ENCODE measurements at places on chromosomes 13 and 19.
A peak's percentile ranks its signal among the peaks of the same experiment; 100 is the strongest.

GRCh38 chr13:95596701-95597100, 44.2 kb downstream of the CLDN10 start:
- DNase-seq = no peak

DNA sequence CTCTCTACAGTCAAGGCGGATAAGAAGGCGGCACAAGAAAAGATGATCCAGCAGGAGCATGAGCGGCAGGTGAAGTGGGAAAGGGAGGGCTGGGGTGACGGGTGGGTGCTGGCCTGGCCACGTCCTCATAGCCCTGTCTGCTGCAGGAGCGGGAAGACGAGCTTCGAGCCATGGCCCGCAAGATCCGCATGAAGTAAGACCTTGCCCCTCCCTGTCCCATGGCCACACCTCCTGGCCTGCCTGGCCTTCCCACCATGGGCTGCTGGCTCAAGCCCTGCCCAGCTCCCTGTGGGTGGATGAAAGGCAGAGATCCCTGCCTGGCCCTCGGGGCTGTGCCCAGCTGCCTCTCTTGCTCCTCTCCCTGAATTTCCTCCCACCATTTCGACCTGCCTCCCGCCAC, 7.2 kb downstream of the ZNF296 start:
- DNase-seq = no peak

DNA sequence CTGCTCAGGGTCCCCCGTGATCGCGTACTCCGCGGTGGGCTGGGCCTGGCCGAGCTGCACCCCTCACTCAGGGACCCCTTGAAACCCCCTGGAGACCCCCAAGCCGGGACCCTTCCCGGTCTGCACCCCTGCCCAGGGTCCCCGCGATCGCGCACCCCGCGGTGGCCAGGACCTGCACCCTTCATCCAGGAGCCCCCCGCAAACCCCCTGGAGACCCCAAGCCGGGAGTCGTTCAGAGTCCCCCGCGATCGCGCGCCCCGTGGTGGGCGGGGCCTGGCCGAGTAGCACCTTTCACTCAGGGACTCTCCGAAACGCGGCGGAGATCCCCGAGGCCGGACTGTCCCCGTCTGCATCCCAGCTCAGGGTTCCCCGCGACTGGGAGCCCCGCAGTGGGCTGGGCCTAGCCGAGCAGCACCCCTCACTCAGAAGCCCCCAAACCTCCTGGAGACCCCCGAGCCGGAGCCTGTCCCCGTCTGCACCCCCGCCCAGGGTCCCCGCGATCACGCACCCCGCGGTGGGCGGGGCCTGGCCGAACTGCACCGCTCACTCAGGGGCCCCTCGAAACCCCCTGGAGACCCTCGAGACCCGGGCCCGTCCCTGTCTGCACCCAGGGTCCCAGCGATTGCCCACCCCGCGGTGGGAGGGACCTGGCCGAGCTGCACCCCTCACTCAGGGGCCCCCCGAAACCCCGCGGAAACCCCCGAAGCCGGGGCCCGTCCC, 748 bp downstream of the LMNB2 start:
- DNase-seq = peak; percentile 37

GRCh38 chr13:101492251-101492910, 39.9 kb downstream of the ITGBL1 start:
- DNase-seq = no peak

GRCh38 chr19:49469828-49470614, 4.0 kb upstream of the FLT3LG start:
- DNase-seq = peak; percentile 84

GRCh38 chr19:44890366-44891015, 563 bp upstream of the TOMM40 start:
- peak; percentile 100 for DNase-seq

DNA sequence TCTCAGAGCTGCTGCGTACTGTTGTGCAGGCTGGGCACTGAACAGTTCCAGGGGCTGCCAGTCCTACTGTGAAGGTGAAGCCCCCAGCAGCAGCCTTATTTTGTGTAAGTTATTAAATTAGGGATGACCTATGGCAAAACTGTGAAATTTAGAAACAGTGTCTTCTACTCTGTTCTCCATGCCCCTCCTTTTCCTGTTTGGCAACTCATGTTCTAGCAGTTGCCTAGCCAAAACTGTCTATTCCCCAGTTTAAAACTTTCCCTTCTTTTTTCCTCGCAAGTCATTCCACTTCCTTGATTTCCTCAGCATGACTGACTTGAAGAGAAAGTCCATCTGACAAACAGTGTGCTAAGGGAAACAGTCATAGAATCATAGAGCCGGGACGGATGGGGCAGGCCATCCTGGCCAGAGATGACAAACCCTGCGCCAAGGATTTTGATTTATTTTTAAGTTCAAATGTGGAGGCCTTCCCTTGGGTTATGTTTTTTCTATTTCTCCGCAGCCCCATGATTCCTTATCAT, 78.1 kb upstream of the OLFM4 start:
- DNase-seq = no peak

DNA sequence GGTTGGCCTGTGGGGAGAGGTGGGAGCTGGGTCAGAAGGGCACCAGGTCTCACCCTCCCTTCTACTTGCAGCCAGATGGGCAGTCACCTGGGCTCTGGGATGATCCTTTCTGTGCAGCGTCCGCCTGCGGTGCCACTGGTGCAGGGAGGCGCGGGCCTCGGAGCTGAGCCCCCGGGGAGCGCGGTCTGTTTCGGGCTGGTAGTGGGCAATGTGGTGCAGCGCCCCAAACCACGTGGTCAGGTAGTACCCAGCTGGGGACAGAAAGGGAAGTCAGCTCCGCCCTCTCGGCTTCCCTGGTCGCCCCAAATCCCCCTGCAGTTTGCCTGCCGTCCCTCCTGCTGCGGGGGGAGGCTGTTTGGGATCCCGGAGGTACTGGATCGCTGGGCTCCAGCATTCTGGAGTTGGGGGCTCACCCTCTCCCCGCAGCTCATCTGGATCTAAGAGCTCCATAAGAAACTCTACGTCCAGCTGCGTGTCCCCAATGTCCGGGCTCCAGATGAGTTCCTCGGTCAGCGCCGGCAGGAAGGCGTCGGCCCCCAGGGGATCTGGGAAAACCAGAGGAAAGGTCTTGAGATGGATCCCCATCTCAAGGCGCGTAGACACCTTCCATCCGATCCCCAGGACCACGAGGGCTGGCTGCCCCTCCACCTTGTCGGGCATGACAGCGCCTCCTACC, 8.8 kb downstream of the RINL start:
- DNase-seq = no peak

GRCh38 chr19:28627669-28628068, 585.3 kb downstream of the UQCRFS1 start:
- DNase-seq = no peak
